ENCODE measurements at places on chromosomes 1 and 21.

DNA sequence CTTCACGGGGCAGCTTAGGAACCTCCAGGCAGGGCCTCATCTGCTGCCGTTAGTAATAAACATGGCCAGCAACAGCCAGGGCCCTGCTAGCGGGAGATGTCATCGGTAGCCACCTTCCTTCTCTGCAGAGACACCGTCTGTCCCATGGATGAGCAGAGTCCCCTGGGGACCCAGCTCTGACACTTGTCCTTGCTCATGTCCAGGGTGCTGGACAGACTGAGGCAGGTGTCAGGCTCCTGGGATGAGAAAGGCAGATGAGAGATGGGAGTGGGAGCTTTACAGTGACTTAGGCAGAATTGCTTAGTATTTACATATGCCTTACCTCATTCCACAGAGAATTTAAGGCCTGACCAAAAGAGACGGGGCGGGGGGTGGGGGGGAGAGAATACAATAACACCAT lies 25.0 kb downstream of the CAPN2 start:
- DNase-seq = no peak

GRCh38 chr1:160108888-160109662 lies 6.5 kb upstream of the ATP1A2 start:
- peak; percentile 54 for DNase-seq

DNA sequence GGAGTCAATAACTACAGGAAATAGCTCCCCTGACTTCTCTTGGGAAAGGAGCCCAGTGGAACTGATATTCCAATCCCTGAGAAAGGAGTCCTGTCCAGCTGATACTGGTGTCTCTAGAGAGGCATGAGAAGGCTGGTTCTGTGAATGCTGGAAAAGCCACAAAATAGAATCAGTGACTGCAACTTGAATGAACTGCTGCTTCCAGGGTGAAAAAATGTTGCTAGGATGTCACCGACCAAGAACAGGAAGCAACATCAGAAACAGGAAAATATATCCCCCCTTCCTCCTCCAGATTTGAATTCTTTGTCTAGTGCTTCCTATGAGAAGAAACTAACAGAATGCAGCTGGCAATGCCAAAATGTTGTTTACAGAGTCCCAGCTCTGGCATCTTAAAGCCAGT lies 269.3 kb upstream of the LYPLAL1 start:
- DNase-seq = no peak

DNA sequence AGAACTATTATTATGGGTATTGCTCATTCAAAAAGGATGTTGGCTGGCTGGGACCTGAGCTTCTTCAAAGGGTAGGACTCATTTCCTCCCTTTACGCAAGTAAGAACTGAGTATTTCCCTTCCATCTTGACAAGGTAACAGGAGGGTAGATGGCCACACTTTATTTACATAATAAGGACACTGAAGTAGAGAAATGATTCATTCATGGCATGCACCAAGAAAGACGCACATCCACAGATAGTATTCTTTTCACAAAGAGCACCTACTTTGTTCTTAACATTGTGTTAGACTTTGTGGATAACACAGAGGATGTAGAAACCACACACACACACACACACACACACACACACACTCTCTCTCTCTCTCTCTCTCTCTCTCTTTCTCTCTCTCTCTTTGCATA lies 82.9 kb downstream of the FAM78B start:
- peak; percentile 7 for DNase-seq

GRCh38 chr1:110443451-110443850 lies 7.5 kb upstream of the PROK1 start:
- no peak for DNase-seq

GRCh38 chr1:198597690-198598430 lies 41.0 kb upstream of the PTPRC start:
- DNase-seq = peak; percentile 44

GRCh38 chr1:111474521-111474920 lies 737 bp downstream of the C1orf162 start:
- no peak for DNase-seq

- DNase-seq = peak; percentile 24
Measured at GRCh38 chr1:208235982-208236761, 8.0 kb downstream of the PLXNA2 start.

- DNase-seq = no peak
Measured at GRCh38 chr1:11674488-11674887, 6.5 kb downstream of the MAD2L2 start.

GRCh38 chr1:45802343-45803298 lies 791 bp upstream of the MAST2 start:
- no peak for DNase-seq

- DNase-seq = no peak
Measured at GRCh38 chr1:217469983-217470382, 160.9 kb downstream of the GPATCH2 start.

DNA sequence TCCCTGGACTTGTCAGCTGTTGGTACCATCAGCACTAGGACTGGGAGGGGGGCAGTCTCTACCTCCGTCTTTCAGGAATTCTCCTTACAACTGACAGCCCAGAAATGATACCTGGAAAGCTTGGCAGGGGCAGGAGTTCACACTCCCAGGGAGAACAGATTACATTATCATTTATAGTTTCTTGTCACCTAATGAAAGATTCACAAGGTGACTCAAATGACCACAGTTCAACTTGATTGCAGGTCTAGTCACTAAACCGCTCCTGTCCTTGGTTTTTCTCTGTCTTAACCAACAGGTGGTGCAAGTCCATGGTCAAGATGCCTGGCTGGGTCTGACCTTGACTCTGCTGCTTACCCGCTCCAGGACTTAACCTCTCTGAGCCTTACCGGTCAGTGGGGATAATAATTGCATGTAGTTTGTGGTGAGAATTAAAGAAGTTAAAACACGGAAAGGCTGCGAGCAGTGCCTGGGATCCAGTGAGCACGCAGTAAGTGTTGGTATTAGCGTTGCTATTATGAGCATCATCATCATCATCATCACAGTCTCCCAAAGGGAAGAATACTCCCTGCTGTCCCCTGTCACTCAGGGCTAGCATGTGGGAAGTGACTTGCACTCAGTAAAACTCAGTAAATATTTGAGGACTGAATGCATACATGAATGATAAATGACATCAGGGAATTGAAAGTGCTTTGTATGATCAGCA lies 125.3 kb upstream of the CD34 start:
- no peak for DNase-seq

DNA sequence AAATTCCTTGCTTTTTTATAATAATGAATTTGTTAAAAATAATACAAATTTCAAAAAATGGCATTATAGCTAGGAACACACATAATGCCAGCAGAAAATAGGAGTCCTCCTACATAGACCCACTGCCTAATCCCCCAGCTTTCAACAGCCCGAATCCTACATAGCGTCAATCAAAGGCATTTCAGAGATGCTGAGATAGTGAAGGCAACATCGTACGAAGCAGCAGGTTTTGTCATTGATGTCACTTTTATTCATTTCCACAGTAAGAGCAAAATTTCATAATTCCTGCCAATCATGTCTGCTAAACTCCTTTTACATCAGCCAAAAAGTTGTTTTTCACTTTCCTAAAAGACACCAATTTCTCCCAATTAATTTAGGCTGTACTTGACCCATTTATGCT lies 94.1 kb downstream of the GREM2 start:
- DNase-seq = no peak

GRCh38 chr21:32119811-32120210 lies 159.0 kb downstream of the MIS18A start:
- DNase-seq = no peak

- DNase-seq = peak; percentile 6
Measured at GRCh38 chr1:43147625-43148327, 24.3 kb downstream of the EBNA1BP2 start.

GRCh38 chr1:193697776-193698175 lies 511.4 kb upstream of the B3GALT2 start:
- DNase-seq = no peak

- DNase-seq = no peak
Measured at GRCh38 chr21:42016364-42016985, 6.3 kb upstream of the ZBTB21 start.

DNA sequence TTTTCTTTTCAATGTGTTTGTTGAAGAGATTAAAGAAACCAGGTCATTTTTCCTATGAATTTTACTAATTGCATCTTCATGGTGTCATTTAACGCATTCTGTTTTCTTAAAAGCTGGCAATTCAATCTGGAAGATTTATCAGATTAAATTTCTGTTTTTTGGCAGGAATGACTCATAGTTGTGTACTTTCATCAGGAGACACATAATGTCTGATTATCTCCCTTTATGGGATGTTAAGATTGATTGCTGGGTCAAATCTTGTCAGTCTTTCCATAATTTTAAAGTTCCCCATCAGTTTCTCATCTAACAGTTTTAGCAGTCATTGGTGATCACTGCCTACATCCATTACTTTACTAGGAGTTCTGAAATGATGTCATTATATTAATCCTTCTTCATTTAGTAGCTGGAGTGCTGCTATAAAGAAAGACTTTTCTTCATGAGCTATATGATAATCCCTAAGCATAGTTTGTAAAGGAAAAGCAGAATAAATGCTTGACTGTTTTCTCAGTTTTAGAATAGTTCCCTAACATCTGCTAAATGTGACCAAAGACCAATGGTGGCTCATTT lies 72.8 kb upstream of the MAP10 start:
- DNase-seq = no peak

- DNase-seq = no peak
Measured at GRCh38 chr1:153028766-153029165, 2.2 kb upstream of the SPRR1B start.

DNA sequence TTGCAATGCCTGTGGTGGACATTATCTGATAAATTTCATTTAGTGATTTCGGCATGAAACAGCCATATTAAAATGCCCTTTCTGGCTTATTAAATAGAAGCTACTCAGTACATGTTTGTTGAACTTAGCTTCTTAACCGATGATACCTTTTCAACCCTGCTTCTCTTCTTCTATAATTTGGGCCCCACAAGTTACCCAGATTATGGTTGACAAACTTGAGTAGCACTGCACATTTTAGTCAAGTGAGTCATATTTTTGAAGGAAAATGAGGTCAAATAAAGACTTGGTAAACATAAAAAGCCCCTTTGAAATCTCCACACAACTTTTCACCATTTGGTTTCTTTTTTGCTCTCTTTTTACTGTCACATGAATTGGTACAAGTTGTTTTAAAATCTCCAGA lies 33.8 kb downstream of the GIPC2 start:
- no peak for DNase-seq

DNA sequence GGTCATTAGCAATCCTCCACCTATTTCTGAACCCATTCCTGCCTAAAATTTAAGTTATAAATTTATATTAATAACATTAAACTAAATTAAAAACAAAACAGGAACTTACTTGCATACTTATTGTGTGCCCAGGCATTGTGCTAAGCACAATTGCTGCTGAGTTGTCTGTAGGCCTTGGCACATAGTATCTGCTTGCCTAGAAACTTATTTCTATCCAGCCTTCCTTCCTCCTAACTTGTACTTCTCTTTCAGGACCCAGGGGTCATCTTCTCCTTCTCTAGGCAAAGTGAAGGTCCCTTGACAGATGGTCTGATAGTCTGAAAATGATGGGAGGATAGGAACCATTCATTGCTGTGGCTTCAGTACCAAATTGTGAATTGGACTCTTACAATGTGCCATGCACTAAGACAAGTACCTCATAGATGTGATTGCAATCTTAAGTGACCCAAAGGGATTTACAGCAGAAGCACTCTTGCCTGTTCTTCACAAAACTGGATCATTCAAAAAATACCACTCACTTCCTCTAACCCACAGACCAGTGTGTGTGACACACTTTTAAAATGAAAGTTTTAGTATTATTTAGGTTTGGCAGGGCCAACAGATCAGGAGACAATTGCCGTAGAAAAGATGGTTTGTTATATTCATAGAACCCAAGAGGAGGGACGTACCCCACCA lies 10.3 kb upstream of the CD101 start:
- DNase-seq = no peak

DNA sequence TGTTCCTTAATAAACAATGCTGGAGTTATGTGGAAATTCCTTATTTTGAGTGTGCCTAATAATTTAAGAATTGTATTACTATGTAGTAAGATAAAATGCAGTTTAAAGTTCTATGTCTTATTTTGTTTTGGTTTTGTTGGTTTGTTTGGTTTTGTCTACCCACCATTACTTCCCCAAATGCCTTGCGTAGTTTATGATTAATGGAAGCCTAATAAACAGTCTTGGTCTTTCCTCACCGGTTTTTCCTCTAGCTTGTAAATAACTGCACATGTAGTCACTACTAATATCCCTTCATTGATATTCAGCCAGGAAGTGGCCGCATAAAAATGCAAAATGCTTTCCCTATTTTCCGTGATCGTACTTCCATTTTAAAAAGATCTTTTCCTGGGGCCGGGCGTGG lies 2.9 kb downstream of the SDCCAG8 start:
- no peak for DNase-seq

DNA sequence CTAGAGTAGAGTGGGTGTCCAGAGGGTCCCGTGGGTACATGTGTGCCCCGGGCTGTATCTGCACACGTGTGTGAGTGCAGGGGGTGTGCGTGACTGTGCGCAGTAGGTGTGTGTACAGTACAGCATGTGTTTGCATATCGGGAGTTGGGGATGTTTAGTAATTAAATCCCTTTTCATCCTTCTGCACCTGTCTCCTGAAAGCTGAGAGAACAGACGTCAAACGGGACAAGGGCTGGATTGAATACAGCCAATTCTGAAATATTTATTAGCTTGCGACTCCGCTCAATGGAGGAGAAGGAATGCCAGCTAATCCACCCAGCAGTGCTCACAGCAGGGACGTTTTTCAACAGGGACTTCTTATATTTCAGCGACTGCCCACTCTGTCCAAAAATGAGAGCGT lies 44.7 kb upstream of the CASZ1 start:
- no peak for DNase-seq

GRCh38 chr1:241332987-241333386 lies 24.0 kb downstream of the RGS7 start:
- DNase-seq = no peak

GRCh38 chr21:36642777-36643176 lies 56.1 kb upstream of the SIM2 start:
- DNase-seq = no peak

DNA sequence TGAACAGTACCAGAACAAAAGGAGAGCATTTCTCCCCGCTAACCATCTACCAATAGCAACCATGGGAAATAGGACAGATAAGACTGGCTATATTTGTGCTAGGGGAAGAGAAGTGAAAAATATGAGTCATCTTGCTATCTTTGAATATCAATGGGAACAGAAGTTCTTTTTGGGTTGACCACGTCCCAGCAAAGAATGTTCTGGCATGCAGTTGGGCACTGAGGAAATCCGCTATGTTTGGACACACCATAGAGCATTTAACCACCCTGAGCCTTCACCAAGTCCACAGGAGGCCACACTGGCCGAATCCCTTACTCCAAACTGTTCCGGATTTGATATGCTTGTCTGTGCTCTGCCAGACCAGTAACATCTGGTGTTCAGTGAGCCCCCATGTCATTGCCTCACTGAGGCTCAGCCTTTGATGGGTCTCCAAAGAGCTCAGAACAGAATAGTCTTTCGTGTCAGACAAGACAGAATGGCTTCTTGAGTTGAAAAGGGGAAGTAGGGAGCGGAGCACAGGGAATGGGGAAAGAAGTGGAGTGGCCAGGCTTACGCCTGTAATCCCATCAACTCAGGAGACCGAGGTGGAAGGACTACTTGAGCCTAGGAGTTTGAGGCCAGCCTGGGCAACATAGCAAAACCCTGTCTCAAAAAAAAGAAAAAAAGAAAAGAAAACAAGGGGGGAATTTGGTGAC lies 81.4 kb downstream of the SMYD2 start:
- no peak for DNase-seq

Data from CD4-positive, alpha-beta T cell treated with Interleukin-17A for 1 hour (primary cell).